Stimulated activated CD8-positive, alpha-beta memory T cell treated with anti-CD3 and anti-CD28 coated beads, Interleukin-7, amount 100 ng/mL, for 48 hours (primary cell): ENCODE measurements at places on chromosomes 2 and 18.

- DNase-seq: no peak
These were observed 399.1 kb upstream of the ATP5MC3 start for GRCh38 chr2:175580652-175581051.

- no peak for DNase-seq
These were observed 163.9 kb upstream of the DNMT3A start for GRCh38 chr2:25505622-25506021.

DNA sequence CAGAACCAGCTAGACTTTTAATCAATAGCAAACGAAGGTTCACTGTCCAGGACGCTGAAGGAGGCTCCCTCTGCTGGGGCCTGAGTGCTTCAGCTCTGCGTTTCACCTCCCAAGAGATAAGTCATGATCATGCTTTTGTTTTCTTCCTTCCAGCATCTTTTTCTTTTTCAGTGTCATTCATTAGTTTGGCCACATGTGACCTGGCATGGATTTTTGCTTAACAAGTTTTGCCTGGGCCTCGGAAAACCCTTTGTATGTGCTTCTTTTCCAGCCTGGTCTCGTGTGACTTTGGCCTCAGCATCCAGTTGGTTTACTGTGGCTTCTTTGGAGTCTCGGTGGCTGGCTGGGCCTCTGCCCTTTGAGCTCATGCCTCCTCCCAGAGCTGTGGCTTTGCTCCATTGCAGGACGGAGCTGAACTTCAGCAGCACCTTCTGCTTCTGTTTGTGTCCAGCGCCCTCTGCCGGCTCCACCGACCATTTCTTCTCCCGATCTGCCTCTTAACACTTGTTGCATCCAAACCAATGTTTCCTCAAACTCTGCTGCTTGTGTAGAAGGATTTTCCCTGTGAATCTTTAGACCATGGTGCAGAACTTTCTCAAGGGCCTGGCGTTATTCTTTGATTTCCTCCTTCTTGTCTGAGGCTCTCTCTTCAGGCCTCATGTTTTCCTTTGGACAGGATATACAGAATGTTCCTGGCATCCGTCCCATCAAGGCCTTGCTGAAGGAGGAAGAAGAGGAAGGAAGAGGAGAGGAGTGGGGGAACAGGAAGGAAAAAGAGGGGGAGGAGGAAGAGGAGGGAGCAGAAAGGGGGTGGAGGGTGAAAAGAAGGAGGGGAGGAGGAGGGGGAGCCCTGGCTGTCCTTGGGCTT is 23.6 kb upstream of the HES6 start:
- DNase-seq: no peak

DNA sequence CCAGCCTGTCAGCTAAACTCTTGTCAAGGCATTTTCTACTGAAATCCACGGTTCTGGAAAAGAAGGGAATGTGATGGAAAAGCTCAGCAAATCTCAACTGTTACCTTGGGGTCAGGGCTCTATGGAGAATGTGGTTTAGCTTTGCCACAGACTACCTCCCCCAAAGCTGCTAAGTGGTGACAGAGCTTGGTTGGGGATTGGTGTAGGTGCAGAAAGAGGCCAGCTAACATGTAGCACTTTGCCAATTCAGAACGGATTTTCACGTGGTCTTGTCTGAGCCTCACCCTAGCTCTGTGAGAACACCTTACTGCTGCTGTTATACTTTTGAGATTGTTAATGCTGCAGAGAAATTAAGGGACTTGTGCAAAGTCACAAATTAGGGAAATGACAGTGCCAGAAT is 331.1 kb downstream of the RND3 start:
- no peak for DNase-seq

- no peak for DNase-seq
These were observed 190.4 kb downstream of the BABAM2 start for GRCh38 chr2:28080911-28081310.

DNA sequence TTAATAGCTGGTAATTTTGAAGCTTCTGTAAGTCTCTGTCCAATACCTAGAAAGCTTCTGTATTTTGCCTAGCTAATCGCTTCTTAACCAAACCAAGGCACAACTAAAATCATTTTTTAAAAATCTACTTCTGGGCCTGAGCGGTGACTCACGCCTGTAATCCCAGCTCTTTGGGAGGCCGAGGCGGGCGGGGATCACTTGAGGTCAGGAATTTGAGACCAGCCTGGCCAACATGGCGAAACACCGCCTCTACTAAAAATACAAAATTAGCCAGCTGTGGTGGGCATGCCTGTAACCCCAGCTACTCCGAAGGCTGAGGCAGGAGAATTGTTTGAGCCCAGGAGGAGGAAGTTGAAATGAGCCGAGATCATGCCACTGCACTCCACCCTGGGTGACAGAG is 148.6 kb upstream of the FIGN start:
- DNase-seq: no peak

GRCh38 chr2:65691816-65692215 is 259.4 kb upstream of the SPRED2 start:
- no peak for DNase-seq

- DNase-seq: peak; percentile 59
These were observed 45.7 kb downstream of the QPCT start for GRCh38 chr2:37389989-37390765.

DNA sequence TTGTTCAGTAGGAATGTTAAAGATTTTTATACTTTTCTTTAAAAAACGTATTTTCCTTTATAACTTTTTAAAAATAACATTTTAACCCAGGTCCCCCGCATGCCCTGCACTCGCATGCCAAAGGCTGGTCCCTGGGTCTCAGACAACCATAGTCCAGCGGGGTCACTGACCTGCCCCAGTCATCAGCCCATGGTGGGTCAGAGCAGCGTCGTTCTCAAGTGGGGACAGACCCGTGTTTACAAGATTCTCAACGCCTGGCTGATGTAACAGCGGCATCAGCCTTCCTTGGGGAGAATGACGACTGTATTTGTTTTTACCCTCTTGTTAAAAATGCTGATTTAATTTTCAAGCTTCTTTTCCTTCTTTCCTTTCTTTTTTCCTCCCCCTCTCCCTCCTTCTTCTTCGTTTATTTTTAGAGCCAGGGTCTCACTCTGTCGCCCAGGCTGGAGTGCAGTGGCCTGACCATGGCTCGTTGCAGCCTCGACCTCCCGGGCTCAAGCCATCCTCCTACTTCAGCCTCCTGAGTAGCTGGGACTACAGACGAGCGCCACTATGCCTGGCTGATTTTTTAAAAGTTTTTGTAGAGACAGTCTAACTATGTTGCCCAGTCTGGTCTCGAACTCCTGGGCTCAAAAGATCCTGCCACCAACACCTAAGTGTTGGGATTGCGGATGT is 1.0 kb upstream of the EFHD1 start:
- no peak for DNase-seq

- DNase-seq: no peak
These were observed 62.1 kb downstream of the DPP4 start for GRCh38 chr2:162011706-162012564.

- no peak for DNase-seq
These were observed 165.2 kb downstream of the MREG start for GRCh38 chr2:215848146-215848545.

- no peak for DNase-seq
These were observed 44.1 kb upstream of the ACKR3 start for GRCh38 chr2:236525411-236525997.

DNA sequence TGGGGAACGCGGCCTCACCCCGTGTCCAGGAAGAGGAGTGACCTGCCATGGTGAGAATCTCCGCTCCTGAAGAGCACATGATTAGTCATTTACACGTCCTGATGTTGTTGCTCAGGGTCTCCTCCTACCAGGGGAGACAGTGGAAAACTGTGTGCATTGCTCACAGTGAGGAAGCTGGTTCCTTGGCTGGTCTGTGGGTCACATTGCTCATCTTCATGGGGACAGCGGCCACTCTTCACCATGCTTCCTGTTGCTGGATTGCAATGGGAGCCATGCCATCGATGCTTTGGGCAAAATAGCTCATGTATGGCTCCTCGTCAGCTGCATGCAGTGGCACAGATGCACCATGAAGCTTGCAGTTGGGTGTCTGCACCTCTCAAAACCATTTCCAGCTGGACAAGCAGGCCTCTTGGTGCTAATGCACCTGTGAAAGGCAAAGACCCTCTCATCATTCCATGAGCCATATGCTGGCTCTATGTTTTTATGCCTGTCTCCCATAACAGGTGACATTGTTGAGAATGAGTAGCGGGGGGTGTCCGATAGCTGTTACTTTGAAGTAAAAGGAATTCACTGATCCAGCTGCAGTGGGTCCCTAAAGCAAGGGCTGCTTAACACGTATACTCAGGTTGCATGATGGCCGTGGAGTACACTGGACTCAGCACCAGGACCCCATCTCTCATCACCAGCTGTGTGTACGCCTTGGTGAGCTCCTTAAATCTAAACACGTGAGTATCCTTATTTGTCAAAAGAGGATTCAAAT is 135.0 kb upstream of the ALKAL2 start:
- DNase-seq: no peak

GRCh38 chr2:5453220-5454050 is 238.7 kb upstream of the SOX11 start:
- no peak for DNase-seq

GRCh38 chr2:157413326-157414035 is 30.4 kb downstream of the CYTIP start:
- no peak for DNase-seq

DNA sequence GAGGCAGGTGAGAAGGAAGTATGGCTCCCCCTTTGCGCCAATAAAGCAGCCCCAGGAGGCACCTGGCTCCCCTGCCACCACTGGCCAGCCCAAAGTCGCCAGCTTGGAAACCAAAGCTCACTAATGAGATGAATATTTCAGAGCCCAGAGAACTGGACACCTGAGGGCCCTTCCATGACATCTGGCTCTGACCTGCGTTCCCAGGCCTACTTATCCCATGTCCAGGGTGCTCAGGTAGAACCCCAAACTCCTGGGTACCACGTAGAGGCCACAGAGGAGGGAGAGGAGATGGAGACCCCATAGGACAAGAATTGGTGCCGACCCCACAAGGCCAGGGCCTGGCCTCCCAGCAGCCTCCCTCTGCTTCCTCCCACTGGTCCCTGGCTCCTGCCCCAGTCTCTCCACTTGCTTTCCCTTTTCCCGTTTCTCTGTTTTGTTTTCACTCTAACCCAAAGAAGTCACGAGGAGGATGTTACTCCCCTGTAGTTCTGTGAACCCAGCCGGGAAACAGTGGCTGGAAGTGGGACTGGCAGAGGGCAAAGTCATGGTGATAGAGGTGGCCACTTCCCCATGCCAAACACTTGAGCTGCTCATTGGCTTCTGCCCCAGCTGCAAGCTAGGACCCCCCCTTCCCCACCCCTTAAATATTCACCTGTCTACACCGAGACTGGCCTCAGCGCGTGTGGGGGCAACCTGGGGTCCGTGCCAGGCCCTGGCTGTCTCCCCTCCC is 820 bp downstream of the TMBIM1 start:
- DNase-seq: no peak

- DNase-seq: no peak
These were observed 341.6 kb downstream of the FBXO15 start for GRCh38 chr18:73805991-73806390.

- DNase-seq: no peak
These were observed 22.6 kb downstream of the ALMS1 start for GRCh38 chr2:73408198-73408597.

DNA sequence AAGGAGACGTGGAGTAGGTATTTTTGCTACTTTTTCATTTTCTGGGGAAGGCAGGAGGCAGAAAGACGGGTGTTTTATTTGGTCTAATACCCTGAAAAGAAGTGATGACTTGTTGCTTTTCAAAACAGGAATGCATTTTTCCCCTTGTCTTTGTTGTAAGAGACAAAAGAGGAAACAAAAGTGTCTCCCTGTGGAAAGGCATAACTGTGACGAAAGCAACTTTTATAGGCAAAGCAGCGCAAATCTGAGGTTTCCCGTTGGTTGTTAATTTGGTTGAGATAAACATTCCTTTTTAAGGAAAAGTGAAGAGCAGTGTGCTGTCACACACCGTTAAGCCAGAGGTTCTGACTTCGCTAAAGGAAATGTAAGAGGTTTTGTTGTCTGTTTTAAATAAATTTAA is 3.4 kb downstream of the FZD7 start:
- DNase-seq: no peak

DNA sequence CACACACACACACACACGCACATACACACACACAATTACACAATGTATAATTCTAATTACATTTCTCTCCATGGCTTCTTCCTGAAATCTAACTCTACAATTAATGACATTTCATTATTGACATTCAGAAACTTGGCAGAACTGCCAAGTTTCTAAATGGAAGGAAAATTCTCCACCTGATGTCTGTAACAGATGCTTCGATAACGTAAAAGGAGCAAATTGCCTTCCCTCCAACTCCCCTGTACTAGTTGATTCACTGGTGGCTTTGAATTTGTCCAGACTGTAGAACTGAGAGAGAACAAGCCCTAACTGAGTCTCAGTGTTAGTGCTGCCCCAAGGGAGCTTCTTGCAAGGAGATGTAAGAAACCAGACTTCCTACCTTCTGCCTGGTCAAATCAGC is 255.1 kb upstream of the TMEM200C start:
- DNase-seq: no peak

DNA sequence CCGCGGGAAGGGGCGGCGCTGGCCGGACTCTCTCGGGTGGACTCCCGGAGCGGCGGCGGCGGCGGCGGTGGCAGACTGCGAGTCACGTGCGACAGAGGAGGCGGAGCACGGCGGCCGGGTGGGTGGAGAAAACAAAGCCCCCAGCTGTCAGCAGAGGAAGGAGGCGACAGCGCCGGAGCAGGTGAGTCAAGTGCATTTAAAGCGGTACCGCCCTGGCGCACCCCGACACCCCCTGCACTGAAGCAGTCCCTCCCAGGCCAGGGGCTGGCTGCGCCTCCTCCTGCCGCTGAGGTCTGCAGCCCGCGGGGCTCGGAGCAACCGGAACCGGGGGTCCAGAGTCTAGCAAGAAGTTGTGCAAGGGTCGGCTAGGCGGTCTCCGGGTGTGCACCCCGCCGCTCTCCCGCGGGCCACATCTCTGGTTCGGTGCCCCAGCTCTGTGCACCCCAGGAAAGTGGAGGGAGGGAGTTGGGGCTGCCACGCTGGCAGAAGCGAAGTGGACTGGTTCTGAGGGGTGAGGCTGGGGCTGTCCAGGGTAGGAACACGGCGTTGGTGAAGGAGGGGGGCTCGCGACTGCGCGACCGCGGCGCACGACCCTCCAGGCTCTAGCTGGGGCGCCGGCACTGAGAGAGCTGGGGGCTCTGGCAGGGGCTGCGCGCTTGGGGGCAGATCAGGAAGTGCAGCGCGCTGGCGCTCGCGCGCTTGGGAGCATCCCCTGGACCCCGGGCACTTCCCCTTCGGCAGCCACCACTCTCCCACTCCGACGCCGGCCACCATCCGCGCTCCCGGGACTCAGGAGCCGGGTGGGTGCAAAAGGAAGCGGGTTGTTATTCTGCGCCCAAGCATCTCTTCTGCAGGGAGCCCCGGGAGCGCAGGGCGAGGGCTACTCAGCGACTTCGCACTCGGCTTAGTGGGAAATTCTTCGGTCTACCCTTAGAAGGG is 64.0 kb upstream of the MAPRE2 start:
- DNase-seq: peak; percentile 65

DNA sequence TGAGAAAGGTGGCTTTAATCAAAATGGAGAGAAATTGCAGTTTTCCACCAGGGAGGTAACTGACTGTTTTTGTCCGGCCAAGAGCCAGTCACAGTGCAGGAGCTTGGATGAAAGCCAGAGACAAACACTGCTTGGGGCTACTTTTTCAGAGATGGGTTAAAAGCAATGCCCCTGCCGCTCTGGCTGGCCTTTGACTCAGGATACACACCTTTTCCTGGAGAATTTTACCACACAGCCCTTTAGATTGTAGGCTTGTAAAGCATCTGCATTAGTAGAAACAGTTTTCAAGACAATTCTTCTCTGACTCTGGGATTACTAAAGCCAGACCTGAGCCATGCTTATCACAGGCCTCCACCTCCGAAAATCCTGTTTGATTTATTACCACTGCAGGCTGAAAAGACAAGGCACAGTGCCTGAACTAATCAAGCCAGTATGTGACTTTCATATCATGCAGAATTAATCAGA is 79.7 kb downstream of the CCBE1 start:
- no peak for DNase-seq

GRCh38 chr2:240925191-240925567 is 19.0 kb downstream of the CROCC2 start:
- DNase-seq: no peak
